ENCODE measurements at places on chromosomes 11 and 22.

GRCh38 chr11:125410091-125410490 lies 86.0 kb downstream of the FEZ1 start:
- no peak for DNase-seq

DNA sequence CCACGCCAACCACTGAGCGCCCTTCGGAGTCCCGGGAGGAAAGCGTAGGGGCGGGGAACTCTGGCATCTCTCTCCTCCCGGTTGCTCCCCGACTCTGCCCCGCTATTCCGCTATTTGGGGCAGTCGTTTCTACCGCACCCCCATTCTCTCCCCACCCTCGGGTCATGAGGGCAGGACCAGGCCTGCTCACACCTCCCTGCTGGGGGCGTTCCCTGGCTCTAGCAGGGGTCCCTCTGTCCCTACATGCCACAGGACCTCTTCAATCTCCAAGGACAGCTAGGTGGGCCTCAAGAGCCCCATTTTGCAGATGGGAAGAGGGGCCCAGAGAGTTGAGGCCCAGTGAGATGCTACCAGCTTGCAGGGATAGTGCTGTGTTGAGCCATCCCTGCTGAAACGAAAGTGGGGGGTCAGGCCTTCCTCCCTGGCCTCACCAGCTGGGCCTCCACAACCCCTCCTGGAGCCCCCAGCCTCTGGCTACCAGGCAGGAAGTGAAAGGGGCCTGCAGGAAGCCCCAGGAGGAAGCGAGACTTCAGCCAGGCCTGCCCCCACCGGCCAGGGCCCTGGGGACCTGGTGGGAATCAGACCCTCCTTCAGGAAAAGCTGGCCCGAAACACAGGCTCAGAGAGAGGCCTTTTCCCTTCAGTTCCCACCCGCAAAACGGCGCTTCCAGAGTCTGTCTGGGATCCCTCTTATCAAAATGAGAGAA lies 5.5 kb upstream of the SHISA8 start:
- peak; percentile 61 for DNase-seq

- no peak for DNase-seq
These were observed 5.8 kb downstream of the CCDC81 start for GRCh38 chr11:86380295-86381059.

GRCh38 chr11:94147433-94147845 lies 18.8 kb downstream of the PANX1 start:
- DNase-seq: no peak

- DNase-seq: peak; percentile 16
These were observed 191.0 kb downstream of the NAV2 start for GRCh38 chr11:19903620-19904069.

DNA sequence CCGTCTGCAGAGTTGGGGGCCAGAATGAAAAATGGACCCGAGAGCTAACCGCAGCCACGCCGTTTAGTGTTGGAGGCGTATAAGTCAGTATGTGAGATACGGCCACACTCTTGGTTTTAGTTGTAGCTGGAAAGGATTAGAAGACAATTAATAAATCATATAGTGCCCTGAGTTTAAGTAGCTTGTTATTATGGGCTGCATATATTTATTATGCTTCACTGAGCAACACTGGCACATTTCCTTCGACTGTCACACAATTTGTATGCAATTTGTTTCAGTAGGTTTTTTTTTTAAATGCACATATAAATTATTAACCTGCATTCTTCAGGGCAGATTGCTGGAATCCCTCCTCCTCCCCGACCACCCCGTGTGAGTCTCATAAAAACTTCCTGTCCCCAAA lies 56.9 kb downstream of the PKNOX2 start:
- no peak for DNase-seq

DNA sequence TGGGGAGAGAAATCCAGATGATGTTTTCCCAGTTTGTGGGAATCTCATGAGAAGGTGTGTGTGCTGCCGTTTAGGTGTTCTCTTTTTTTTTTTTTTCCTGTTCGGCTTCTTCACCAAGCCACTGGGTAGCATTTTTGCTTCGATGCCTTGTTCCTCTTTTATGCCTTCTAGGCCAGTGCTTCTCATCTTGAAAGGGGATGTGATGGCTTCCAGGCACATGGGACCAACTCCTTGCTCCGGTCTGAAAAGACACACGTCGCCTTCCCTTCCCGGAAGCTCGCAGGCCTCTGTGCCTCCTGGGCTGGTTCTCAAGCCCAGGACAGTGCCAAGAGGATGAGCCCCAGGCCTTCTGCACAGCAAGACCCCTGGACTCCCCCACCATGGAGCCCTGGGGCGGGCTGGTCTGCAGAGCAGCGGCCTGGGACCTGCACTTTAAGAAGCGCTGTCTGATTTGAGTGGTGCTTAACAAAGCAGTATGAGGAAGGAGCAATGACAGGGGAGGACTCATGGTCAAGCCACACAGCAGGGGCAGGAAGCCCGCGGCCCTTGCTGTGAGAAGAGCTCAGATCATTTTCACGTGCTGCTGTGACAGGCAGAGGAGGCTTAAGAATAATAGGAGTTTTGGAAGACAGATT lies 158.8 kb downstream of the MPPED1 start:
- no peak for DNase-seq

DNA sequence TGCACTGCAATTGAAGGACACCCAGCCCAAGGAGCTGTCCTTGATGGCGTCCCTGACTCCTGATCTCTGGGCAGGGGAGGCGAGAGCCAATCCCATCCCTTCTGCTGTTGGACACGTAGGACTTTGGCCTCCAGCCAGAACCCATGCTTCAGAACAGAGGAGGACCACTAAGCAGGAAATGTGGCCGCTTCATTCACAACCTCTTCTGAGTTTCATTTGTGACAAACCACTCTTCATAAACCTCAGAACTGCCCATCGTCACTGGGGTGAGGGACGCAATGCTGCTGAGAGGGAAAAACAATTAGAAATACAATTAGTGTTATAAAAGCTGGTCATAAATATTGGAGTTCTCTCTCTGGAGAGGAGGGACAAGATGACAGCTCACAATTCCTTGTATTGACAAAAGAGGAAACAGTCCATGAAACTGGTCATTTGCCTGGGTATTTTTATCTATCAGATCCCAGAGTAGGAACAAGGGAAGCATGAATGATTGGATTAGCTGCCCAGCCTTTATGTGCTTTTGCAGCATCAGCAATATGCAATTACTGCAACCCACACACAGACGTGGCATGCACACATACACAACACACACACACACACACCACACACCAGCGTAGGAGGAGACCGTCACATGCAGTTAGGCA lies 216.5 kb upstream of the CADM1 start:
- no peak for DNase-seq

DNA sequence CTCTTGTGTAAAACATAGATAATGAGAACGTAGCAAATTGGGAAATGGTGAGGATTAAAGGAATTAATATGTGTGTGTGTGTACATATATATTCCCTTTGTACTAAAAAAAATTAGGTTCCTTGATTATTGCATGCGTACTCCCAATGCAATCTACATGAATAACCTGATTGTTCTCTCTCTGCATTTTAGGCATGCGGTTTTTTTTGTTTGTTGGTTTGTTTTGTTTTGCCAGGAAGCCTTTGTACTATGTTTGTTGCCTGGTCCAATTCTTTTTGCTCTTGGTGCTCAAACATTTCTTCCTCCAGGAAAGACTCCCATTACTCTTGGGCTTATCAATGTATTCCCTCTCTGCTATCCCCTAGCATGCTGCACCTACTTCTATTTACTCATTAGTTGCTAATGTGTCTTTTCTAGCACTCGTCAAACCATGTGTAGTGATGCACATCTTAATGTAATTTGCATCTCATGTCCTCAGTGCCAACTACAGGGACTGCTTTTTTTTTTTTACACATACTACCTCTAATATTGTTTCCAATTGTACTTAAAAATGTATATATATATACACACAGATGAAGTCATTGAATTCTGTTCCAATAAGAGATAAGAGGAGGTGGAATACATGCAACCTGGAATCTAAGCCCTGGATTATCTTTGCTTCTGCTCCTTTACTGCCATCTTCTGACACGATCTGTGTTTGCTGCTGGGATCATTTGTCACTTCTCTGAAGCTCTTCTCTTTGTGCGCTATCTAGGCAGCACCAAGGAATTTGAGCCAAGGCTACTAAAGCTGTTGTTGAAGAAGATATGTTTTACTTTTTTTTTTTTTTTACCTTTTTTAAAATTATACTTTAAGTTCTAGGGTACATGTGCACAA lies 197.2 kb upstream of the ANO3 start:
- no peak for DNase-seq

DNA sequence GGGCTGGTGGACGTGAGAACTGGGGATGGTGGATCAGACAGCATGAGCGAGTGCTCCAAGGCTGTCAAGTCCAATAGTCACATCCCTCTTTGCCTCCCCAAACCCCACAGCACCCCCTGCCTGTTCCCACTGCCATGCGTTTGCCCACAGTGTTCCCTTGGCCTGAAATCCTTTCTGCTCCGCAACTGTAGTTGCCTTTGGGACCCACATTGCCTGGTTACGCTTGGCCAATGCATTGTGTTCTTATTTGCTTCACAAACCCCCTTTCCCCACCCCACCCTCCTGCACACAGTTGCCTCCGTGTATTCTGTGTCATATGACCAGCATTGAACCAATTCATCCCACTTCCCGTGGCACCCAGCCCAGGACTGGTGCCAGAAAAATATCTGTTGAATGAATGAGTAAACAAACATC lies 2.1 kb upstream of the KIAA0930 start:
- DNase-seq: peak; percentile 22

DNA sequence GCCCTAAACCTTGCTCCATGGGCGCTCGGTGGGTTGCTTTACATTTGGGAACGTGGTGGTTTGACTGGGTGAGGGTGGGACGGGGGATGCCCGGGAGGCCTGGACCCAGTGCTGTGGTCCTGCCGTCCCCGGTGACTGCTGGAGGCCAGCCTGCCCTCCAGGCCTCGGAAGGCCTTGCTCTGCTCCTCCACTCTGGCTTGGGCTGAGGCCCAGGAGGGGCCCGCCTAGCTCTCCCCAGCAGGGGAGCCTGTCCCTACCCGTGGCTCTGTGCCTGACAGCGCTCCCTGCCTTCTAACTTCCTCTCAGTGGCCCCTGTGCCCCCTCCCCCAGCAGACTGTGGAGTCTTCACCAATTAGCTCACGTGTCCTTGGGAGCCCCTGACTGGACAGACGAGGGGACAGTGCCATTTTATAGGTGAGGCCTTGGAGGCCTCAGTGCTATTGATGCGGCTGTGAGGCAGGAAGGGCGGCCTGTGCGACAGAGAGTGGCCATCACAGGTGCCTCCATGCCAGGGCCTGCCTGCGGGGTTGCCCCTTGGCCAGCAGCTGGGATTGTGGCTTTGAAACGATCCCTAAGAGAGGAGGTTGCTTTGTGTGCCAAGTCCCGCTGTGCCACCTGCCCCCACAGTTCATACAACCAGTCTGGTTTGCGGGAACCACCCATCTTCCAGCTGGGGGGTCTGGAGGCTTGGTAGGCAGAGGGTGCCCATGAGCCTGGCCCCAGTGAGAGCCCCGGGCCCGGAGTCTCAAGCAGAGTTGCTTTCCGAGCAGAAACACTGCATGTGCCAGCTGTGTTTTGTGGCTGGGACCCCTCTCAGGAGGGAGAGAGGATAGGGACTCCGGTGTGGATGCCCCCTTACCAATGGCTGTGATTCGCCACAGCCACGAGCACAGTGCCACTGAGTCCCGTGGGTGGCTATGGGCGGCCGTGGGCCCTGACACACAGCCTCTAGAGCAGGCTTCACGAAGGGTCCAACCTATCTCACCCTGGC lies 17.7 kb downstream of the TPCN2 start:
- DNase-seq: no peak

Data from CD4-positive, alpha-beta T cell treated with Interferon gamma for 1 hour (primary cell).